ENCODE measurements at places on chromosomes 13 and 19.

DNA sequence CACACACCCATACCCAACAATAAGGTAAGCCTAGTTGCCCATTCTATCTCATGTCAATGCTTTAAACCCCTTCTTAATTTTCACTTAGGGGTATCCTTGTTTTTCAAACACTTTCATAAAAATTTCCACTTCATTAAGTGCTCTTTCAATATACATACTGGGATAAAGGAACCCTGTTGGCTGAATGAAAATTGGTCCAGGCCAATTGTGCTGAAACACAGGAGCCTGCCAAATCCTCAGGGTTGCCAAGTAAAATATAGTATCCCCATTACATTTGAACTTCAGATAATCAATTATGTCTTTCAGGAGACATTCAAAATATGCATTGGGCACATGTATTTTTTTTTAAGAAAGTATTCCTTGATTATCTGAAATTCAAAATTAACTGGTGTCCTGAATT is 1131.1 kb downstream of the SLITRK1 start:
- no peak for DNase-seq

GRCh38 chr13:48492096-48492440 is 40.8 kb downstream of the RCBTB2 start:
- no peak for DNase-seq

- DNase-seq = no peak
Observed at GRCh38 chr19:46759206-46759605, 13.0 kb upstream of the STRN4 start.

GRCh38 chr13:21738630-21739029 is 67.8 kb downstream of the FGF9 start:
- no peak for DNase-seq

GRCh38 chr13:98311200-98311548 is 134.1 kb upstream of the RNF113B start:
- no peak for DNase-seq

- DNase-seq = no peak
Observed at GRCh38 chr13:21071924-21072323, 10.5 kb upstream of the LATS2 start.

DNA sequence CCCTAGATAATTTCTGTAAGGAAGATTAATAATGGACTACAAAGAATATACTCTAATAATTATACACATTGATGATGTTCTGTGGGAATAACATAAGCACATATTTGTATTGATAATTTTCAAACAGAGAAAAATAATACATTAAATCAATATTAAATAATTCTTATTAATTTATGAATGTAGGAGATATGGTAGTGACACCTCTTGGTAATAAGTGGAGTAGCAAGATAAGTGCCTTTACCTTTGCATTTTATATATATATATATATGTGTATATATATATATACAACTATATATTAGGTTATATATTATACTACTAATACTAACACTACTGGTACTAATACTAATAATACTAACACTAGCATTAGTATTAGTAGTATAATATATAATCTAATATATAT is 905.8 kb downstream of the SLITRK1 start:
- no peak for DNase-seq

- DNase-seq = no peak
Observed at GRCh38 chr13:108115738-108116137, 99.6 kb downstream of the LIG4 start.

DNA sequence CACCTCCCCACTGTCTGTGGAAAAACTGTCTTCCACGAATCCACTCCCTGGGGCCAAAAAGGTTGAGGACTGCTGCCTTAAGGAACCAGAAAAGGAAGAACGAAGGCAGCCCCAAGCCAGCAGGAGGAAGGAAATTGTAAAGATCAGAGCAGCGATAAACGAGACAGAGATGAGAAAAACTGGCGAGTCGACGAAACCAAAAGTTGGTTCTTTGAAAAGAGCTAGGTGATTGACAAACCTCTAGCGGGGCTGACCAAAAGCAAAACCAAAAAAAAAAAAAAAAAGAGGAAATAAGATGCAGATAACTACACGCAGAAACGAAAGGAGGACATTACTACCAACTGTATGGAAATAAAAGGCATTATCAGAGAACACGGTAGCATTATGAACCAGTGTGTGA is 76.9 kb downstream of the GADD45B start:
- DNase-seq = peak; percentile 50

- DNase-seq = no peak
Observed at GRCh38 chr19:23528376-23528775, 133.1 kb upstream of the ZNF91 start.

- no peak for DNase-seq
Observed at GRCh38 chr13:33496336-33496735, 210.8 kb upstream of the STARD13 start.

DNA sequence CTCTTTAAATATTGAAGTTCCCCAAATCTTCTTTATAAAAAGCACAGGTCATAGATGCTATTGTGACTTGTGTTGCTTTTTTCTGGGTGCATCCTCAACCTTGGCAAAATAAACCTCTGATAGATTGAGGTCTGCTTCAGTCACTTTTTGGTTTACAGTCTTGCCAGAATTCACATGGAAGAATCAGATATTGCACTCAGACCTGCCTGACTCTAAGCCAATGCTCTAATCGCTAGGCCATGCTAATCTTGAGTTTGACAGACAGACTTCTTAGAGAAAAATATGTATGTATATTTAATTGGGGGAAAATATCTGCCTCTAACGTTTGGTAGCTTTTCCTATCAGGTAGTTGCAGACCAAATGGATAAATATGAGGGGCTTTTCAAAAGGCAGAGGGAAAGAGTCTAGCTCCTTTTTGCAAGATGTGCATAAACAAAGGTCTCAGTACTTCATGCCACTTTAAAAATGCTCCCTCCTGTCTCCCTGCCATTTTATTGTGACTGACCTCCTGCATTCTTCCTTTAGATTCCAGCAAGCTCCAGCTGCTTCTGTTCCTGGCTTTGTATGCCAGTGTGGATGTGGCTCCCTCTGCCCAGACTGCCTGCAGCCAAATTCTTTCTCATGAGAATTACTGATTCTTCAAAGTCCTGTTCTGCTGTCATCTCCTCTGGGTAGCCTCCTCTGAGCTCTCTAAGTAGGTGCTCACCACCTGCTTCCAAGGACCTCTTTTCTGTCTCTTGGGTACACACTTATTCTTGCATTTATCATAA is 42.4 kb upstream of the RFC3 start:
- no peak for DNase-seq

DNA sequence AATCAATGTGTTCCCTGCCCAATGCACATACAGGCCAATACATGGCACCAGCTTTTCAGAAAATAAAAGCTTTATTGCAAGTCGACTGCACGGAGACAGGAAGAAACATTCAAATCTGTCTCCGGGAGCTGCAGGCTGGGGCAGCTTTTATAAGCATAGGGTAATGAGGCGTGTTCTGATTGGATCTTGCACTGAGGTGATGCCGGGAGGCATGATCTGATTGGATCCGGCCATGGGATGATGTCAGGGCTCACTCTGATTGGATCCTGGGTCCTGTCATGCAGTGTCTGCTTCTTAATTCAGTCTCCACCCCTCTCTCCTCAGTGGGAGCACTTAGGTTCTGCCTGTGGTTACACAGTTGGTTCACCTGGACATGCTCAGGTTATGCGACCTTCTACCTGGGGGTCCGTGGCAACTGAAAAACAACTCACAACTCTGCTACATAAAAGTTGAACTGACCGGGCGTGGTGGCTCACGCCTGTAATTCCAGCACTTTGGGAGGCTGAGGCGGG is 11.8 kb upstream of the FBN3 start:
- no peak for DNase-seq

DNA sequence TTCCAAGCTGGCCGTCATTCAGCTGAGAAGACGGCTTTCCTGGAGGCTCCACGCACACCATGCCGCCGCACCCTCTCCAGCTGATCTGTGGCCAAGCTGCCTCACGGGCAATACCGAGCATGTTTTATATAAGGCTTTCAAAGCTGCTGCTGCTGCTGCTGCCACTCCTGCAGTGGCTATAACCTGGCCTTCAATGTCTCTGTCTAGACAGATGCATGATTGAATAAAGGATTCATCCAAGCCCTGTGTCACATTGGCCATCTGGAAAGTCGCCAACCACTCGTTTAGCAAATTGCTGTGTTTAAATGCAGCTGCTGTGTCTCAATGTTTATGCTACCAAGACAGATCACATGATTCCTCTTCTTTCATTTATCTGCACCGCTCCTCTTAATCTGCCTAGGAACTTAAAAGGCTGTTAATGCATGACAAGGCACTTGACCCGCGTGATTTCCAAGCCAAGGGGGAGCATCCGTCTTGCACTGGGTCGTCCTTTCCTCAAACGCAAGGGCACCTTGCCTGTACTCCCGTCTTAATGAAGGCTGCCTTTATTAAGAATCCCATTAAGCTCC is 114.3 kb downstream of the TEX26 start:
- DNase-seq = no peak

DNA sequence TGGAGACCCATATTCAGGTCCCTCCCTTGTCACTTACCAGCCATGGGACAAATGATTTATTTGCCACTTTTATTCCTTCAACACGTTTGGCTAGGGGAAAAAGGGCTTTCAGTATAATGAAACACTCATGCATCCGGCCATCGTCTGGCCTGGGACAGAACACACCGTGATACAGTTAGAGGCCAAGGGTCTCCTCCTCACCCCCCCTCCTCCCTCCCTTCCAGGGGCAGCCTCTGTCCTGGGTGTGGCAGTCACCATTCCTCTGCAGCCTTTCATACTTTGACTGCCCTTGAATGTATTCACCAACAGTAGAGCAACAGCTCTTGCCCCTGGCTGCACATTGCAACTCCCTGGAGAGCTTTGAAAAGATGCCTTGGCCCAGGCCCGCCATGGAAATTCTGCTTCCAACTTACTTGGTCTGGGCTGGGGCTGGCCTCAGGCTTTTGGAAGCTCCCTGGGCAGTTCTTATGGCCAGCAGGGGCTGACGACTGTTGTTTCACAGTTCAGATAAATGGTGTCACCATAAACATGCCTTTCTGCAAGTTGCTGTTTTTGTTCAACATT is 3.0 kb downstream of the PAK4 start:
- no peak for DNase-seq
